Calu3 (cell line): ENCODE measurements at places on chromosomes 3 and 15. TPM values are rescaled to one million over a fixed set of nuclear protein-coding genes. Genes with fewer than 3 reads are reported as not detected.
A peak's percentile ranks its signal among the peaks of the same experiment; 100 is the strongest.

Gene CLEC3B
- not detected in 2 replicates for total RNA-seq

DNA sequence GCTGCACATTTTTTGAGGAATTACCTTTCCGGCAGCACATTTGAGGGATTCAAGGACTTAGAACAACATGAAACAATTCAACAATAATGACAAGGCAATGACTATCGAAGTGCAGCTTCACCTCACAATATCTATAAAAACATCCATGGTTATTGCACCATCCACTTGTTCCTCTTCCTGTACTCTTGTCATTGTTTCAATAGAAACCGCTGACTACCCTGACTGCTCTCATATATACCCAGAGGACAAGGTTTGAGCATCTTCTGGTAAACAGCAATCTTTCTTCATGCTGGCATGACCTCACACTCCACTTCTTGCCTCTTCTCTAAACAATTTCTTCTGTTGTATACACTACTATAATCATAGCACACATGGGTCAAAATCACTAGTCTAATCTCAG lies 864.9 kb downstream of the FHIT start:
- H3K4me3 ChIP-seq = no peak overlapping the region
- DNase-seq = no peak
- no peaks in the 10 kb centered on the region for H3K27me3 ChIP-seq
- no peak overlapping the region for H3K27ac ChIP-seq
- H3K4me1 ChIP-seq = no peaks in the 10 kb centered on the region

DNA sequence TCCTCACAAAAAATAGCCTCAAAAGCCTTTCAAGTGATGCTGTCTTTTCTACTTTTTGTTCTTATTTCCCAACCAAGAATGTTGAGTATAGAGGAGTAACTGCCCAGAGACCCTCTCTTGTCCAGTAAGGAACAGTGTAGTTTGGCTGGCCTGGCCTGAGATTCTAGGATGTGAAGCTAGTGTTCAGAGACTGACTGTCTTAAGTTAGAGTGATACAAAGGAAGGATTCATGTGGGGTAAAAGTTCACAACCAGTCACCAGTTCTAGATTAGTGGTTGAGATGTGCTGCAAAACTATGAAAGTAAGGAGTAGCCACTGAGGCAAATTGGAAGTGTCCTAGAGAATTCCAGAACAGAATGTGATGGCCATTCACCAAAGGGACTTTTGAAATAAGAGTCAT lies 49.1 kb downstream of the RSRC1 start:
- DNase-seq = no peak
- no peaks in the 10 kb centered on the region for H3K27me3 ChIP-seq
- H3K4me3 ChIP-seq = no peak overlapping the region
- no peaks in the 10 kb centered on the region for H3K36me3 ChIP-seq
- peaks cover 18% of the 10 kb centered on the region for H3K4me1 ChIP-seq
- H3K27ac ChIP-seq = no peak overlapping the region

DNA sequence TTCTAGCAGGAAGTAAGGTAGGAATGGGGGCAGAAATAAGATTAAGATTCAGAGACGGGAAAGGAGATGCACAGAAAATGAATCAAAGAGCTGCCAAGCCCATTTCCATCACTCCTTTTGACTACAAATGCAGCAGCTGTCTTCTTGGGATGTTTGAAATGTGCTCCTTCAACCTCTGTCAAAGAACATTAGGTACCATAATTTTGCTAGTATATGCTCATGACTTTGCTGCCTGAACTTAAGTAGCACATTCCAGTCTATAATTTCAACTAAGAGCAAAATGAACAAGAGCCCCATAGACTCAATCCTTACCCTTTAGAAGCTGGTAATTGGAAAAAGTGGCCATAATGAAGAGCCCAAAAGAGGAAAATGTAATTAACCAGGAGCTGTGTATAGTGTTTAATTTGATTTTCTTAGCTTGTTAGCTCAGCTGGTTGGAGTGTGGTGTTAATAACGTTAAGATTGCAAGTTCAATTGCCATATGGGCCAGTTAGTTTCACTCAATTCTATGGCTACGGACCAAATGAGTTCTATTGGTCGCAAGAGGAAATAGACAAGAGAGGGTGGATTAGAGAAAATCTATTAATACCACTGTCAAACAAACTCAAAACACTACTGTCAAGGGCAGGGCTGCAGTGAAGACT lies 349.9 kb downstream of the ZBBX start:
- no peak overlapping the region for H3K27ac ChIP-seq
- DNase-seq = no peak
- no peaks in the 10 kb centered on the region for H3K27me3 ChIP-seq
- H3K4me1 ChIP-seq = peaks cover 14% of the 10 kb centered on the region
- no peak overlapping the region for H3K4me3 ChIP-seq
- H3K36me3 ChIP-seq = no peaks in the 10 kb centered on the region

Gene BSN
- 0.71 and 0.92 TPM in 2 replicates for total RNA-seq

GRCh38 chr3:150764967-150765366 lies 2.0 kb upstream of the SIAH2 start:
- peak overlapping the region; percentile 88 for H3K4me3 ChIP-seq
- DNase-seq = no peak
- peaks cover 40% of the 10 kb centered on the region for H3K36me3 ChIP-seq
- H3K27me3 ChIP-seq = no peaks in the 10 kb centered on the region

Gene GPR176
- total RNA-seq = 7.3 and 10.2 TPM in 2 replicates

DNA sequence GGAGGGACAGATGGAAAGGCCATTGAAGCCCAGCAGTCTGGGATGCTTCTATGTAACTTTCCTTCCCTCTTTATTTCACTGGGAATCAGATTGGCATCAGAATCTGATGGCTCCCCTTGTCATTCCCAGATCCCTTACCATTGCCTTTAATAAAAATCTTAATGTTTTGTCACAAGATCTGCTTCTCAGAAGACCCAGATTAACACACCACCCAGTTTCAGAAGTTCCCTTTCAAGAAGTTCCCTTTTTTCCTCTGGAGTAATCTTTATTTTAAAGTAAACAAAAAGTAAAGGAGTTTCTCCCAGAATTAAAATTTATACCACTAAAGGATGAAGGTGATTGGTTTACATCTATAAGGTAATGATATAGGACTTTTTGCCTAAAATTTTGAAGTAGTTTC lies 76.4 kb downstream of the UBR1 start:
- no peak for DNase-seq
- no peaks in the 10 kb centered on the region for H3K27me3 ChIP-seq
- H3K36me3 ChIP-seq = no peaks in the 10 kb centered on the region
- H3K4me1 ChIP-seq = no peaks in the 10 kb centered on the region
- no peak overlapping the region for H3K27ac ChIP-seq

- DNase-seq = no peak
- no peak overlapping the region for H3K4me3 ChIP-seq
- peaks cover 35% of the 10 kb centered on the region for H3K4me1 ChIP-seq
These were observed 13.4 kb upstream of the FBLN2 start for GRCh38 chr3:13535526-13535875.

Gene PDIA5
- total RNA-seq = 31.5 and 31.6 TPM in 2 replicates

Gene FNDC3B
- 345 and 453 TPM in 2 replicates for total RNA-seq

DNA sequence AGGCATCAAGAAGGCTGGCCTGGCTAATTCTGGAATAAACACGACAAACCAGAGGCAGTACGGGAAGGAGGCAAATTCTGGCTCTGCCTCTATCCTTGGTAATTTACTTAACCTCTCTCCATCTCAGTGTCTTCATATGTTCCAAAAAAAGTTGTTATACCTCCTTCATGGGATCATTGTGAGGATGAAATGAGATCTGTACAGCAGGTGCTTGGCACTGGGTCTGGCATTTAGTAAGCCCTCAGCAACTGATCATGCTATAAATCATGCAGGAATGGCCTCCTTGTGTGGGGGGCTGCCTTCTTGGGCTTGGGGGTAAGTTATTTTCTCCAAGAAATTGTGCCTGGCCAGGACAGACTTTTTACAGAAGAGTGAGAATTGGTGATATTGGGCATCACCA lies 38.3 kb upstream of the TRA2B start:
- no peaks in the 10 kb centered on the region for H3K27me3 ChIP-seq
- no peak for DNase-seq
- H3K4me1 ChIP-seq = peaks cover 9% of the 10 kb centered on the region
- H3K27ac ChIP-seq = no peak overlapping the region
- H3K4me3 ChIP-seq = no peak overlapping the region
- H3K36me3 ChIP-seq = peaks cover 18% of the 10 kb centered on the region

GRCh38 chr3:71616571-71617021 lies 33.1 kb upstream of the FOXP1 start:
- H3K27ac ChIP-seq = no peak overlapping the region
- H3K36me3 ChIP-seq = no peaks in the 10 kb centered on the region

Gene PCSK6
- 4.0 and 5.1 TPM in 2 replicates for total RNA-seq

Gene DUOXA2
- total RNA-seq = 0.34 TPM in 1 of 2 replicates, not detected in the other

DNA sequence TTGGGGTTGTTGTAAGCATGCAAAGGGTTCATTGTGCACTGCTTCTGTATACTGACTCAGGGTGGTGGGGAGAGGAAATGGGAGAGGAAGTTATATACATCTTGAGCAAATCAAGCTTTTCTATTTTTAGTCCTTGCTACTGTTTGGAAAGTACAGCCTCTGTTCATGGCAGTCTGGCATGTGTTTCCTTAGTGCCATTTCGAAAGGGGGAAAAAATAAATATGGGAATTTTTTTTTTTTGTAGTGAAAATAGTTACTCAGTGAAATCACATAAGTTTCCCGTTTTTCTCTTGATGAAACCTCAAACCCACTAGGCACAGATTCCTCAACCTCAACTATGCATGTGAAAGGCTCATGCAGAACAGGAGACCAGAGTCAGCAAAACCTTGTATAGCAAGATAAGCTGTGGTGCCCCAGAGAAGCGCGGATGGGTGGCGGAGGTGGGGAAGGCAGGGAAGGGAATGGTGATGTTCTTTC lies 353.3 kb downstream of the LPP start:
- DNase-seq = no peak
- no peaks in the 10 kb centered on the region for H3K27me3 ChIP-seq
- H3K27ac ChIP-seq = no peak overlapping the region
- no peaks in the 10 kb centered on the region for H3K36me3 ChIP-seq
- H3K4me1 ChIP-seq = peaks cover 17% of the 10 kb centered on the region

- no peak overlapping the region for H3K27ac ChIP-seq
- H3K36me3 ChIP-seq = no peaks in the 10 kb centered on the region
- H3K4me1 ChIP-seq = no peaks in the 10 kb centered on the region
- no peaks in the 10 kb centered on the region for H3K27me3 ChIP-seq
These were observed 232.1 kb upstream of the GOLIM4 start for GRCh38 chr3:168327856-168328255.

DNA sequence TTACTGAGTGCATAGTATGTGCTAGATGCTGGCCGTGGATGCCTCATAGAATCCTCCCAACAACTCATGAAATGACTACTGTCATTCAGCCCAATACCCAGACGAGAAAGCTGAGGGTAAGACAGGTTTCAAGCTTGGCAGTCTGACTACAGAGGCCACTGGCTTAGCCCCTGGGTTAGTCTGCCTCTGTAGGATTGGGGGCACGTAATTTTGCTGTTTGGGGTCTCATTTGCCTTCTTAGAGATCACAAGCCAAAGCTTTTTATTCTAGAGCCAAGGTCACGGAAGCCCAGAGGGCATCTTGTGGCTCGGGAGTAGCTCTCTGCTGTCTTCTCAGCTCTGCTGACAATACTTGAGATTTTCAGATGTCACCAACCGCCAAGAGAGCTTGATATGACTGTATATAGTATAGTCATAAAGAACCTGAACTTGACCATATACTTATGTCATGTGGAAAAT lies 1.0 kb upstream of the CCR5 start:
- H3K27ac ChIP-seq = no peak overlapping the region
- H3K4me3 ChIP-seq = no peak overlapping the region
- peaks cover 8% of the 10 kb centered on the region for H3K4me1 ChIP-seq
- DNase-seq = no peak

DNA sequence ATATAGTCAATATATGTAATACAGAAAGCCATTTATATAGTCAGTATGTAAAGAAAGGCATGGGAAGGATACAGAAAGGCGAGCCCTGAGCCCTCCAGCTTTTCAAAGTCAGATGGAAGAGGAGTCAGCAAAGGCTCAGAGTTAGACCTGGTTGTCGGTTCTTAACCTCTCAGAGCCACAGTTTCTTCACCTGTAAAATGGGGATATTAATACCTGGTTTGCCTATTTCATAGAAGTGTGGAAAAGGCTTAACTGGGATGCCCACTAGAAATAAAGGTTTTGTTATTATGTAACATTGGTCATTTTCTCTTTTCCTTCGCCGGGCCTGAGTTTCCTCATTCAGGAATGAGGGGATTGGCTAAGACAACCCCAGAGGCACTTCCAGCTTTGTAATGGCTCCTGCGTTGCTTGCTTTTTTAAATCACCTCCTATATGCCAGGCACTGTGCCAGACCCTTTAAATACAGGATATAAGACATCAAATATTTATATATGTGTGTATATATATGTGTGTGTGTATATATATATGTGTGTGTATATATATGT lies 2.4 kb downstream of the CRELD1 start:
- no peak for DNase-seq
- peaks cover 36% of the 10 kb centered on the region for H3K36me3 ChIP-seq
- no peaks in the 10 kb centered on the region for H3K27me3 ChIP-seq
- no peak overlapping the region for H3K27ac ChIP-seq

Gene KBTBD8
- 4.1 and 5.9 TPM in 2 replicates for total RNA-seq
